ENCODE measurements at places on chromosomes 2 and 18.

DNA sequence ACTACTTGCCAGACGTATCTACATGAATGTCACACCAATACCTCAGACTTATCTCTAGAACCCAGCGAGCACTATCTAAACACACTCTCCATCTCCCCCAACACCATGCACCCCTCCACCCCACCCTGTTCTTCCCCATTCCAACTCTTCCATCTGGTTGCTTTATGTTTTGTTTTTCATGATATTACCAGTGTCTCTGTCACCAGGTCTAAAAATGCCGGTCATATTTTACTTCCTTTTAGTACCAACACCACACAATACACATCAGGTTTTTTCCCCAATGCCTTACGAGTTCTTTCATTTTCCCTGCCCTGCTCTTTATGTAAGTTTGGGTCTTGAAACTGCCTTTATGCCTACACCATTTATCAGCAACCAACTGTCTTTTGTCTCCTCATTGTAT lies 10.2 kb upstream of the ITGA4 start:
- DNase-seq: no peak

- DNase-seq: no peak
Observed at GRCh38 chr18:35671966-35672603, 90.5 kb downstream of the GALNT1 start.

DNA sequence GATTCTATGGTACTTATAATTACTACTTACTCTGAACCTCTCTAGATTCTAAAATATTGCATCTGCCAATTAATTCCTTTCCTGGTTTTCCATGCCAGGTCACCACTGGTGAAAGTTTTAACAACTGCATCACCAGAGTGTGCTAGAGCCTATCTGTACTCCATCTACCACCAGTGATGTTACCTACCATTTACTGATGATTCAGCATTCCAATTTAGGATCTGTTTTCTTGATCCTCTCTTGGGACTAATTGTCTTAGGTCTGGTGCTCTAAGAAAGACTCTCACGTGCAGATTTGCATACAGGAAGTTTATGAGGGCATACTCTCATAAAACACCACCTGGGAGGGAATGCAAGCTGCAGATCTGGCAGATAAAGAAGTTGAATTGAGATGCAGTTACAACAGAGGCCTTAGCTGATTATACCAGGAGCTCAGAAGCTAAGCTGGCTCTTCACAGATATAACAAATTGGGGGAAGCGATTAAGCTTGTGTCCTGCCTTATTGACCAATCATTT lies 347.6 kb upstream of the VRK2 start:
- DNase-seq: no peak

GRCh38 chr2:31505111-31505510 lies 75.6 kb downstream of the SRD5A2 start:
- DNase-seq: no peak

DNA sequence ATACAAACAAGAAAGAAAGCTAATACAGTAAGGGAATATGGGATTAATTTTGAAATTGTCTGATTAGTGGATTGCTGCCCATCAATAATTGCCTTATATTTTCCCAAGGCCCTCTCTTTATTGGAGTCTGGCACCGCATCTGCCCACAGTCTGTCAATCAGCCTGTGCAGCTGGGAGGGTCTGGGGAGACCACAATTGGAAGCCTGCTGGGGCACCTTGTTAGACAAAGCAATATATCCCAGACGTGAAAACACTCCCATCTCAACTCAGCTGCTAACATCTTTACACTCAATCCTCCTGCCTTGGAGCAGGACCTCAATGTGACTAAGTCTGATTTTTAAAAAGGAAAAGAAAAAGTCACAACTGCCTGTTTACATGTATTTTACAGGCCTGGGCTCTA lies 258.6 kb downstream of the SRBD1 start:
- no peak for DNase-seq

DNA sequence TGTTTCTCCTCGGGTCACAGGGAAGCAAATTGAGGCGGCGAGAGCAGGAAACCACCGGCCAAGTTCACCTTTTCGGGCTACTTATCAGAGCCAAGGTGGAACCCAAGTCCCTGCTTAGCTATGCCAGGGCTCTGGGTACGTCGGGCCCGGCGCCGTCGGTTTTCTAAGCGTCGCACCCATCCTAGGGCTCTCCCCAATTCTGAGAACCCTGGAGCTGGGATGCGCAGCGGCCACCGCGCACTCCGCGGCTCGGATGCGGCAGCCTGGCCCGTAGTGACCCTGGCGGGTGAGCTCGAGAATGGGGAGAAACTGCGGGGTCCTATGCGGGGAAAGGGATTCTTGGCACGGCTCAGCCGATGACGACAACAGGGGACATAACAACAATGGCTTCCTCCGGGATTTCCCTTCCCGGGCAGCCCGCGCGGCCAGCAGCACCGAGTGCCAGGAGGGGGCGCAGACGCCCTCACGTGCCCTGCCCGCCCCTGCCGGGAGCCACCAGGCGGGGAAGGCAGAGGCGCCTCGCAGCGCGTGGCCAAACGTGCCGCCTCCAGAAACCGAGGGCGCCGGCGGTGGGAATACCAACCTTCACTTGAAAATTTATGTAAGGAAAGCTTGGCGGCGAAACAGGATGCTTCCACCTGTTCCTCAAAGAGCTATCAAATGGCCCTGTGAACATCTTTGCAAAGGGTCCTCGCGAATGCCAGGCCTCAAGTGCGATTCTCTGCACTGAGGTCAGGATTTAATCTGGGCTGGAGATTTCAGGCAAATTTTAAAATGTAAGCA lies 2.1 kb upstream of the SLC30A3 start:
- peak; percentile 43 for DNase-seq

DNA sequence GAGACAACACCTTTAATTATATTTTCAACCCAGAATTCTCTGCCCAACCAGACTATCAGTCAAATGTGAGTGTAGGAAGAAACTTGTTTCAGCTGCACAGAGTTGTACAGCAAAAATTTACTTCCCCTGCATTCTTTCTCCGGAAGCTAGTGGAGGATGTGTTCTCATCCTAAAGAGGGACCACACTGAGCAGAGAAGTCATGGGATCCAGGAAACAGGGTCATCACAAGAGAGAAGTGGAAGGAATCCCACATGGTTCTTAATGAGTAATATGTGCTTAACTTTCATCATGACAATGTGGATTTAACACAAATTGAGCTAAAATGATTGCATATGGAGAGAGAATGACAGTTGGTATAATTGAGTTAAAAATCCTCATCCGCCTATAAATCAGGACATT lies 78.2 kb downstream of the INPP4A start:
- no peak for DNase-seq

- DNase-seq: no peak
Observed at GRCh38 chr2:112658301-112658700, 12.6 kb downstream of the SLC20A1 start.

DNA sequence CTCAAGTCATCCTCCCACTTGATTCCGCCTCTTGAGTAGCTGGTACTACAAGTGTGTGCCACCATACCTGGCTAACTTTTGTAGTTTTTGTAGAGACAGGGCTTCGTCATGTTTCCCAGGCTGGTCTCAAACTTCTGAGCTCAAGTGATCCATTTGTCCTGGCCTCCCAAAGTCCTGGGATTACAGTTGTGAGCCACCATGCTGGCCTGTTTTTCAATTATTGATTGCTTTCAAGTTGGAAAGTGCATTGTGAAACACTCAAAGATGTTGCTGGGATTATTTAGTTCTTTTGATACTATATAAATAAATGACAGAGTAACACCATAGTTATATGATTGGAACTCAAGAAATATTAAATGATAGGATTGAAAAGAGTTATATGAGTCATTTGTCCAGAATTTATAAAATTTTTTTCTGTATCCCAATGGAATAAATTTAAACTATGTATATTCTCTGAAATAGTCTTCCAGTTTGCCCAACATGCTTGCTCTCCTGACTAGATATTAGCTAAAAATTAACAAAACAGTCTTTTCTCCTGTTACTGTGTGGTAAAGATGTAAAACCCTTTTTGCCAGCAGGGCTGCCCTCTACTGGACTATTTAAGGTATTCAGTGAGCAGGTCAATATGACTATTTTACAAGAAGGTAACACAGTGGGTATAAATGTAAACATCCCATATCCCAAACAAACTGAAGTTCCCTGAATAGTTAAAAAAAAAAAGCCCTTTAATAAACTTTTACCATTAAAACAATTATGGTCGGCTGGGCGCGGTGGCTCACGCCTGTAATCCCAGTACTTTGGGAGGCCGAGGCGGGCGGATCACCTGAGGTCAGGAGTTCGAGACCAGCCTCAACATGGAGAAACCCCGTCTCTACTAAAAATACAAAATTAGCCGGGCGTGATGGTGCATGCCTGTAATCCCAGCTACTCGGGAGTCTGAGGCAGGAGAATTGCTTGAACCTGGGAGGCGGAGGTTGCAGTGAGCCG lies 42.7 kb downstream of the ACSL3 start:
- DNase-seq: peak; percentile 65

GRCh38 chr2:238496756-238497609 lies 70.3 kb downstream of the ASB1 start:
- DNase-seq: no peak

DNA sequence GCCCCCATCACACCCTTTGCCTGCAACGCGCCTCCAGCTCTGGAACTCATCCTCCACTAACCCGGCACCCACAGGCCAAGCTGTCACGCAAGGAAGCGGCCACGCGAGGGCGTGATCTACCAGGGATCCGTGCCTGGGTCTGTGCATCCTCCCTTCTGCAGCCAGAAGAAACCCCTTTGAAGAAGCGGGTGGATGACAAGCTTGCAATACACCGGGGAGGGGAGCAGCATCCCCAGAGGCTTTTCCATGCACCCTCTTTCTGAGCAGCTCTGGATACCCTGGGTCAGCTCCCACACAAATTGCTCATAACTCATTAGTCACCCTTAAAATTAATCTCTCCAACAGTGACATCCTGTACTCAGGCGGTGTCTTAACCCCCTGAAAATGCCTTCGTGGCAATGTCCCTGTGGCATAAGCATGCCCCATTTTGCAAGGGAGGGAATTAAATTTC lies 47.6 kb downstream of the PDCL3 start:
- peak; percentile 52 for DNase-seq

DNA sequence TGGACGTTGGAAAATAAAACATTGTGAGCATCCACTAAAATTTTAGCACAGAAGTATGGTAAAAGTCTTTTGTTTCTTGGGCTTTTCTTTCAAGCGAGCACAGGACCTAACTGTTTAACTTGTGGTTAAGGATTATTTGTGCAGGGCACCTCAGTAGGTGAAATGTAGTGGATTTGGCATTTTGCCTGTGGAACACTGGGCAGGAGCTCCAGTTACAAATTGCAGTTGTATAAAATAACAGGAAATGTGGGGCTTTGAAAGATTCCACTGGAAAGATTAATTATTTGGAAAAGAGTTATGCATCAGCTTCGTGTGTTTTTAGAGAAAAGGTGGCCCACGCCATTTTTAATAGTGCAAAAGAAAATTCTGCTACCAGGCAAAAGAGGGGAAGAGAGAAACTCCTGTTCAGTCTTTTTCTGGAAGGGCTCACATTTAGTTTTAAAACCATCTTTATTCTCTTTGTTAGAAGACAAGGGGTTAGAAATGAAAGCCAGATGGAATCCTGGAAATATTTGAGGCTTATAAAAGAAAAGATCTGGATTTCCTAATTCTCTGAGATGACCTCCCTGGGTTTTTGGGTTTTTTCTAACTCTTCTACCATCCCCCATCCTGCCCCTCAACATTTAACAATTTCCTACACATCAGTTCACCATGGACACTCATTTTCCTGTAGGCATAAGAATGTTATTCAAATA lies 144.3 kb upstream of the SERTAD2 start:
- peak; percentile 47 for DNase-seq

GRCh38 chr2:43004879-43005244 lies 212.5 kb upstream of the HAAO start:
- no peak for DNase-seq

- DNase-seq: peak; percentile 82
Observed at GRCh38 chr2:226671141-226671676, 128.4 kb downstream of the IRS1 start.

GRCh38 chr2:121387591-121388325 lies 102.8 kb upstream of the TFCP2L1 start:
- no peak for DNase-seq

DNA sequence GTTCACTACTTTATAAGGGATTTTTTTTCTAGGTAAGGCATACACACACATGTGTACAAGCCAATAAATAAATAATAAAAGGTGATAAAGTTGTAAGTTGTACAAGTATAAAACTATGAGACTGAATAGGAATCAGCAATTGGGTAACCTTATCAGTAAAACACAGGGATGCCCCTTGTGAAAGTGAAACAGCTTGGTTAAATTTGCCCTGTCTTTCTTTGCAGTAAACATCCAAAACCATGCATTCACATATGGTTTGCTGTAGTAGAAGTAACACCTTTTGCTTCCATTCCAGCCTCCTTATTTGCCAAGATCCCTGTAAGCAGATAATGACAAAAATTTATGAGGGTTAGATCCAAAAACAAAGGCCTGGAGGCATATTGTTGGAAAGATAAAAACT lies 44.3 kb upstream of the NEUROD1 start:
- no peak for DNase-seq

DNA sequence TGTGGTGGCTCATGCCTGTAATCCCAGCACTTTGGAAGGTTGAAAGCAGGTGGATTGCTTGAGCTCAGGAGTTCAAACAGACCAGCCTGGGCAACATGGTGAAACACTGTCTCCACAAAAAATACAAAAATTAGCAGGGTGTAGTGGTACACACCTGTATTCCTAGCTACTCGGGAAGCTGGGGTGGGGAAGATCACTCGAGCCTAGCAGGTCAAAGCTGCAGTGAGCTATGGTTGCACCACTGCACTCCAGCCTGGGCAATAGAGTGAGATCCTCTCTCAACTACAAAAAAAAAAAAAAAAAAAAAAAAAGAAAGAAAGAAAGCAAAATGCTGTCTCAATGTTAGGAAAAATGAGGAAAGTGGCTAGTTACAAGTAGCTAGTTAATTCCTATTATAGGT lies 56.8 kb downstream of the TRIP12 start:
- no peak for DNase-seq

GRCh38 chr18:45282101-45282812 lies 333.0 kb upstream of the SLC14A2 start:
- DNase-seq: peak; percentile 7

All from epithelial cell of esophagus (primary cell).